ENCODE measurements at places on chromosomes 1 and 21.
A peak's percentile ranks its signal among the peaks of the same experiment; 100 is the strongest.

- DNase-seq = no peak
These were observed 25.2 kb upstream of the PLA2G2C start for GRCh38 chr1:20211511-20211931.

DNA sequence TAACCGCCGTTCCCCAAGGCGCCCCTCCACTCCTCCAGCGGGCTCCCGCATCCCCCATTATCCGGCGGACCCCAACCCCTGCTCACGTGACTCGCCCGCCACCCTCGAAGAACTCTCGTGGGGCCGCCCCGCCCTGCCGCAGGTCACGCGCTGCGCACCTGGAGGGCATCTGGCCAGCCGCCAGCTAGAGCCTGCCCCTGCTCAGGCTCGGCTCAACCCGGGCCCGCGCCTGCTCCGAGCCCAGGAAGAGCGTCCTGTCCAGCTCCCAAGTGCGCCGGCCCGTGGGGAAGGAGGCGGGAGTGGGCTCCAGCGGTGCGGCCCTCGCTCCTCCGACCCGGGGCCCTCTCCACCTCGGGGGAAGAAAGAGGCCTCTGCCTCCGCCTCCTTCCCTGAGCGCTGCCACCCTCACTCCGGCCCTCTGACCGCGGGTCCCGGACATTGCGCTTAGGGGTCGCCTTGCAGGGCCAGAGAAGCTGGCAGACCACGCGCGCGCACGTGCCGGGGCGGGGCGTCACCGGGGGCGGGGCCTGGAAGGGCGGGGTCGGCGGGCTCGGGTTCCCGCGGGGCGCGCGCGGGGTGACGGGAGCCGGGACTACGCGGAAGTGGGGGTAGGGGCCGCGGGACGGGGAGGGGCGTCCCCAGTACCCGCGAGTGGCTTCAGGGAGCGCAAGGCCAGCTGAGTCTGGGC, 28.4 kb downstream of the HMGN2 start:
- DNase-seq = peak; percentile 92

GRCh38 chr1:59498640-59499039, 201.7 kb downstream of the FGGY start:
- DNase-seq = no peak

GRCh38 chr1:6332821-6333220, 60.7 kb downstream of the ACOT7 start:
- DNase-seq = no peak

DNA sequence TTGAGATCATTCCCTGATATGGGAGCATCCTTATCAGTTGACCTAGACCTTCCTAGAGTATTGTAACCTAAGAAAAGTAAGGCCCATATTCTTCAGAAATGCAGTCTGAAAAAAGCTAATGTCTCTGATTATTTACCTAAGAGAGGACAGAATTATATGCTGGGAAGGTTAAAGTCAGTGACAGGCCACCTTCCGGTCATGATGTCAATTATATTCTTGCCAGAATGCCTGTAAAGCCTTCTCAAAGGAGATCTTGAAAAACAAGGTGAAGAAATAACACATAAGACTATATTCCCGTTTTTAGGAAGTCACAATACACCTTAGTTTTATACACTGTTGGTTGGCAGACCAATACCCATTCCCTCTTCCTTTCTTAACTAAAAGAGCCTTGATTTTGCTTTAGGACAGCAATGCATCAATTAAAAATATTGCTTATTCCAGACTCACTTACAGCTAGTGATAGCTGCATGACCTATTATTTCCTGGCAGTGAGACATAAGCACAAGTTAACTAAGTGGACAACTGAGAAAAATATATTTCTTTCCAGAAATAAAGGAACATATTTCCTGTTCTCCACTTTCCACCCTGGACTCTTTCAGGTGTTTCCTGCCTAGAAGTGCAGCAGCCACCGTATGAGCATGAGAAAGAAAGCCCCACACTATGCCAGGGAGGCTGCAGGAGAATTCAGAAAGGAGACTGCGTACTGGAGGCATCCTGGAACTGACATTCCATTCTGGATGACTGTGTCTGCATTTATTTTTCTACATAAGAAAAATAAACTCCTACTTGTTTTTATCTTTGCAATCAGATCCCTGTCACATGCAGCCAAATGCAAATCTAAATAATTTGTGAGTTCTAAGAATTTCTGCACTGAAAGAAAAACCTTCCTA, 332.9 kb upstream of the PTBP2 start:
- no peak for DNase-seq

GRCh38 chr1:27145934-27146354, 9.0 kb downstream of the SLC9A1 start:
- DNase-seq = no peak

DNA sequence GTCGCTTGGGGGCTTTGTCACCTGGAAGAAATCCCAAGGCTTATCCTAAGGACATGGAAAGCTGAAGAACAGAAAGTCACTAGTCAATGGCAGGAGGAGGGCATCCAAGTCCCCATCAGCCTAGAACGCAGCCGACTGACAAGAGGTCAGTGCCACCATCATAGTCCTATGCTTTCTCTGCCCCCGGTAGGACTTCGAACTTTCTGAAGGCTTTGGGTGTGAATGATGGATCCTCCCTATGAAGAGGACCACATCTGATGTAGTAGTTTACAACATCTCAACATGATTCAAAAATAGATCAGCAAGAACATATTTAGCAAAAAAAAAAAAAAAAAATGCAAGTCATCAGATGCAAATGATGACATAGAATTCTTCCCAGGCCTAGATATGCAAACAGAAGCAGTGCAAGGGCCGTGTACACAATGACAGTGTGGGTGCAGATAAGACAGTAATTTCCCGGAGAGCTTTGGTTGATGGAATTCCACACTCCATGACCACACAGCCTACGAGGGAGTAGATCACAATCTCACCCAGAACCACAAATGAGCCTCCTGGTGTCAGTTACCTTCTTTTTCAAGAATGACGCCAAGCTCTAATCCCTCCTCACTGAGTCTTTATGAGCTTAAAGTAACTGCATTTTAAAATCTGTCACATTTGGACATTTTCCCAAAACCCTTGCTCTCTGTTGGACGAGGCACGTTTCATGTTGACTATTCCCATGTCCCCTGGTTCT, 88.2 kb downstream of the PSMG1 start:
- DNase-seq = no peak

- no peak for DNase-seq
These were observed 948 bp downstream of the TXLNA start for GRCh38 chr1:32180186-32181060.

GRCh38 chr1:154666051-154666790, 58.2 kb upstream of the ADAR start:
- no peak for DNase-seq

GRCh38 chr1:192489748-192490147, 85.8 kb upstream of the RGS1 start:
- no peak for DNase-seq

DNA sequence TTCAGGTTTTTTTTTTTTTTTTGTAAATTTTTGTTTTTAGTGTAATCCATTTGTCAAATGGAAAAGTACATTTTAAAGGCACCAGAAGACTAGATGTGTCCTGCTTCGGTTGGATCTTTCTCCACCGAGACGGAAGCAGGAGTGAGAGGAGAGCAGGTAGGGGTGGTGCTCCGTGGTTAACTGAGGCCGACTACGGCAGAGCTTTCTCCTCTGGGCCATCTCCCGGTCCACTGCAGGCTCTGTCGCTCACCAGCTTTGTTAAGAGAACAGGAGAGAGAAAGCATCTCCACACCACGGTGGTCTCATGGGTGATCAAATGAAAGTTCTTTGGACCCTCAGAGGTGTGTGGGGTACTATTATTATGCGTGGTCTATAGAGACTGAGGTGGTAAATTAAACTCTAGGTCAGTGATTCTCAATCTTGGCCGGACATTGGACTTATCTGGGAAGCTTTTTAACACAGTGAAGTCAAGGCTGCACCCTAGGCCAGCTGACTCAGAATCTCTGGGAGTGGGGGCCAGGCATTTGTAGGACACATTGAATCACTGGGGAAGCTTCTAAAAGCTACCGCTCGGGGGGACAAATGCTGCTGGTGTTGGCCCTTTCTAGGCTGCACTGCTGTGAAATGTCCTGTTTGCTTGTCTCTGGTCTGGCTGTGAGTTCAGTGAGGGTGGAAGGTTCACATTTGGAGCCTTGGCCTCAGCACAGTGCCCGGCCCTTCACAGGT, 25.0 kb downstream of the ABCA4 start:
- DNase-seq = no peak

GRCh38 chr1:77832901-77833300, 53.5 kb downstream of the MIGA1 start:
- DNase-seq = no peak

- DNase-seq = no peak
These were observed 1.9 kb upstream of the CA6 start for GRCh38 chr1:8943498-8944405.

DNA sequence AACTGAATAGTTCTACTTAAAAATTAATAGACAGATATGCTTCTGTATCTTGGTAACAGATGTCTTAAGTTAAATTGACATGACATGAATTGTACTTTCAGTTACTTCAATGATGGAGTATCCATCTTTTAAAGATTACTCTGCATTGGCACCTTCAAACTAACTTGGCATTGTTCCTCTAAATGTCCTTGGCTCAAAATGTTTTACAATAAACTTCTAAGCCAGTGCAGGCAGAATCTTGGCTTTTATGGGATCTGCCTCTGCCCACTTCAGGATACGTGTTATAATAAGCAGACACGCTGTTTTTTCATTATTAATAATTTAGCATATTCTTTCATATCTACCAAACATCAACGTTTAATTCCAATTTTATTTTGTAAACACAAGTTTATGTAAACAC, 873.4 kb upstream of the ADAMTS5 start:
- DNase-seq = no peak

- no peak for DNase-seq
These were observed 299.3 kb upstream of the VAMP3 start for GRCh38 chr1:7471836-7472235.

DNA sequence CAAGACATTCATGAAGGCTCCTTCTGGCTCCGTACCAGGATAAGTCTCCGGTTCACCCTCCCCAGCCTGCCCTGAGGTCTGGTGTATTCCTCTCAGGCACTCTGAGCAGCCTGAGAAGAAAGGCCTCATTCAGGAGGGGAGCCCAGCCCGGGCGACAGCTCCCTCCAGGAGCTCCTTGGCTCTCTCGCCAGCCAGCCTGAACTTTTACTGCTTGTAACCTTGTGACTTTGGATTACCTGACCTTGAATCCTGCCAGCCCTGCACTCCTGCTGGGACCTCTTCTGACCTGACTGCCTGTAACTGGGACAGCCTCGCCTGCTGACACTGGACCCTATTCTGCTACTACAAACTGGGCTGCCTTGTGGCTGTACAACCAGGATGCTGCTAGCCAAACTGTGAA, 65.8 kb downstream of the CD34 start:
- DNase-seq = no peak

GRCh38 chr1:53967409-53968124, 21.4 kb downstream of the LRRC42 start:
- DNase-seq = no peak

GRCh38 chr1:194104247-194104844, 917.9 kb upstream of the B3GALT2 start:
- DNase-seq = no peak

DNA sequence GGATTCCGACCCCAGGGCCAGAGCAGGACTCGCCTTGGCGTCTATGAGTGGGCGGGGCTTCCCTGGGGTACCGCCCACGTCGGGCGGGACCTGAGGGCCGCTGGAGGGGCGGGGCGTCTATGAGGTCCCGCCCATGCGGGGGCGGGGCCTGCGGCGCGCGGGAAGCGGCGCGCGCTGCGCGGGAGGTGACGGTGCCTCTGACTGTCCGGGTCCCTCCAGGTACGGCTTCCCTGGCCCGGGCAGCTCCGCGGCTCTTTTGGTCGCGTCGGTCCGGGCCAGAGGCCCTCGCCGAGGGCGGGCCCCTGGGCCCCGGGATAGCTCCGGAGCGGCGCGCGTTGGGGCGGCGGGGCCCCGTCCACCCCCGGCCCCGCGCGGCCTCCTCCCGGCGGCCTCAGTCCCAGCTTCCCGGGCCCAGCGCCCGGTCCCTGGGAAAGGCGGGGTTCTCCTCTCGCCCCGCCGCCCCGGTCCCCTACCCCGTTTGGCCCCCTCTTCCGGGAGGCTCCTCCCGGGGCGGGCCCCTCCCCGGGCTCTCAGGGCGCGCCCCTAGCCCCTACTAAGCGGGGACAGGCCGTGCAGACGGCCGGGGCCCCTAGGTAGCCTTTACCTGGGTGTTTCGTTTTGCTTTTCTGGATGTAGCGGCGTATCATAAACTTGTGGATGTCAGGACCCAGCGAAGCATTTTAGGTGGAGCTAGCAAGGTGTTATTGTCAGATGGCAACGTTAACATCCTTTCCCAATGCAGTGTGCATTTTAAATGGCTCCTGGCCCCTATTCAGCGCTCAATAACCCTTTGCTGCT, at the start of gene CHAF1B:
Gene CHAF1B, plus strand, starts transcription at position 160 of the 798 bp plus-strand sequence. CDS start 745 bp downstream, outside the sequence.
- DNase-seq = peak; percentile 80

- DNase-seq = no peak
These were observed 11.6 kb upstream of the ELAVL4 start for GRCh38 chr1:50097021-50097679.

DNA sequence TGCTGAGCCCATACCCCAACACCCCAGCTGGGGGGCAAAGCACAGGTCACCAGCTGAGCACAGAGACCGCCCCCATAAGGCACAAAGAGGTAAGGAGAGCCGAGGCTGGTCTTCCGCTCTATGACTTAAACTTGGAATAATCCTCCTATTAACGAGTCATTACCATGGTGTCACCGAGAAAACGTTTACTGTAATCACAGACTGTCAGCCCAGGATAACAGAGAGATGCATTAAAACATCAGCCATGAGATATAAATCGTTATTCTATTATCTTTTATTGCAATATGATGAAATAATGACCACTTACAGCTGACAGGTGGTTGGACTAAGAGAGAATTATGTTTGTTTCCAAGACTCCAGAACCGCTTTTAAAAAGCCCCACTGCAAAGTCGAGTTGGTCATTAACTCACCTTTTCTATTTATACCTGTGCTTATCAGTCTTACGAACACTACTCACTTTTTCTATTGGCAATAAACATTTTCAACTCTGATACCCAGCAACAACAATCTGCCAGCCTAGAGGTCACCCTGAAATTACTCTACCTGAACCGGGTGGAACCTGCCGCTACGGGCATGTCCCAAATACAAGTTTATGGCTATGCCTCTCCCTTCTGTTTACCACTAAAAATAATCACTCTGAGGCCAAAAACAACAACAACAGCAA, 21.5 kb downstream of the NPHP4 start:
- DNase-seq = no peak

DNA sequence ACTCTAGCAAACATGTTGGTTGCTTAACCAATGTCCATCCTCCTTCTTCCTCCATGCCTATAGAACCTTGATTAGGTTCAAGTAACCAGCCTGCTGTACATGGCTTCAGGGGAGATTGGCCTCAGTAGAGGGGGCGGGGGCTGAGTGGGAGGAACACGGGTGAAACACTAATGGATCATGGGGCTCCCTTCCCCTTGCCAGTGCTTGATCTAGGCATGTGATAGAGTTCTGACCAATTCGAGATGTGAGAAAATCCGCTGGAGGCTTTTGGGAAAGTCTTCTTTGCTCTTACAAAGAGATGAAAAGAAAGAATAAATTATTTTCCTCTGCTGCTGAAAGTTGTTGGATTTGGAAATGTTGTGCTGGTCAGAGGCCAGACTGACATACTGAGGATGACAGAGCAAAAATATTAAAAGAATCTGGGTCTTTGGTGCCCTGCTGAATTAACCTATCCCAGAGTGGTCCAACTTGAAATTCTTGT, 5.2 kb upstream of the OTUD7B start:
- DNase-seq = no peak

- DNase-seq = no peak
These were observed 186.1 kb downstream of the NTNG1 start for GRCh38 chr1:107326824-107327445.

Data from naive thymus-derived CD8-positive, alpha-beta T cell (primary cell).